ENCODE measurements at places on chromosomes 12 and 14. TPM values are rescaled to one million over a fixed set of nuclear protein-coding genes. Genes with fewer than 3 reads are reported as not detected.

The INSM2 gene
- not detected for total RNA-seq

- DNase-seq: no peak
Measured at GRCh38 chr12:4943067-4943937, 33.6 kb downstream of the KCNA1 start.

DNA sequence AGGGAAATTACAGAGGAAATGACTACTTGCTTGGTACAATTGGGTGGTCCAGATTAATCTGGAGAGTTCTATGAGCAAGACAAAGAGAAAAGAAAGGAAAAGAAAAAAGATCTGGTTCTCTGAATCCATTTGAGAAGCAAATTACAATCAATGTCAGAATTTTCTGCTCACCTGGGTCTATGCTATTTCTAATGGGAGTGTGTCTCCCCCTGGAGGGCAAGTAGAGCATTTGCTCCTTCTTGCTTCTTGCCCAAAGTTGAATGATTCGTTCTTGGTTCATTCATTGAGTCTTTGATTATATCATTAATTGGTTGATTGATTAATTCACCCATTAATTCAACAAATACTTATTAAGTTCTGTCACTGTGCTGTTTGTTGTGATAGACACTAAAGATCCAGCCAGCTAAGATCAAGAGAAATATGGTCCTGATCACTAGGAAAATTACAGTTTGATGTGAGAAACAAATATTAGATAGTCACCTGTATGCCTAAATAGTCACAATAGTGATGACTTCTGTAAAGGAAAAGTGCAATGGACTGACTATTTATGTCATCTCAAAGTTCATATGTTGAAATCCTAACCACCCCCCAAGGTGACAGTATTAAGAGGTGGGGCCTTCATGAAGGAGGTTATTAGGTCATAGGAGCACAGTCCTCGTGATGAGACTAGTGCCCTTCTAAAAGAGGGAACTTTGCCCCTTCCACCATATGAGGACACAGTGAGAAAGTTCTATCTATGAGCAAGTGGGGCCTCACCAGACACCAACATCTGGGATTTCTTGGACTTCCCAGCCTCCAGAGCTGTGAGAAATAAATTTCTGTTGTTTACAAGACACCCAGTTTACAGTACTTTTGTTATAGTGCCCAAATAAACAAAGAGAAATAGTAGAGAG is 8.0 kb upstream of the ASB8 start:
- peak; percentile 37 for DNase-seq

- DNase-seq: no peak
Measured at GRCh38 chr14:23121361-23121771, 2.3 kb upstream of the CEBPE start.

GRCh38 chr12:41409628-41410027 is 221.5 kb downstream of the PDZRN4 start:
- DNase-seq: no peak

GRCh38 chr12:41142376-41142775 is 45.7 kb upstream of the PDZRN4 start:
- no peak for DNase-seq

DNA sequence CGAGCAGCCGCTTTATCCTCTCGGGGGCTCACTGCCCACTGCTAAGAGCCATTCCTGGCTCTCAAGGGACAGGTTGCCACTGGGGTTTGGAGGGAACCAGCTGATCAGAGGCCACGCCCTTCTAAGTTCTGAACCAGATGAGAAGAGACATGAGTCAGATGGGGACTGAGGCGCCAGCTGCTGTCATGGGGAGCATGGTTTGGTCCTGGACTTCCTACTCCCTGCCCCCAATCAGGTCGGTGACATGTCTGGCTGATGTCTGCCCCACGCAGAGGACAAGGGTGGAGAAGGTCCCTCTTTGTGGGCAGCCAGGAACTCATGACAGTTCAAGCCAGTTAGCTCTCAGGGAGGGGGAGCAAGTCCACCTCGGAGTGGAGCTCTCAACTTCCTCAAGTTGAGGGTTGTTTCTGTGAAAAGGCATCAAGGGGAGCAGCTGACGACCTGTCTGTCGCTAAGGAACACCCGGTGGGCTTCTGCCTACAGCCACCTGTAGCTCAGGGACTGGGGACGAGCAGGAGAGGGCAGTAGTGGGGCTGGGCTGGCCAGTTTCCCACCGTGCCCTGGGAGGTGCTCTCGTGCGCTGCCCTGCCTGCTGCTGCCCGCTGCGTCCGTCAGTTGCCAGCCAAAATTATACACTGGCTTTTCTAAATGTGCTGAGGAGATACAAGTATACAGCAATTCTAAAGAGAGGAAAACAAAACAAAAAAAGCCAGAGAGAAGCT is 20.5 kb downstream of the PSMC1 start:
- DNase-seq: peak; percentile 70

DNA sequence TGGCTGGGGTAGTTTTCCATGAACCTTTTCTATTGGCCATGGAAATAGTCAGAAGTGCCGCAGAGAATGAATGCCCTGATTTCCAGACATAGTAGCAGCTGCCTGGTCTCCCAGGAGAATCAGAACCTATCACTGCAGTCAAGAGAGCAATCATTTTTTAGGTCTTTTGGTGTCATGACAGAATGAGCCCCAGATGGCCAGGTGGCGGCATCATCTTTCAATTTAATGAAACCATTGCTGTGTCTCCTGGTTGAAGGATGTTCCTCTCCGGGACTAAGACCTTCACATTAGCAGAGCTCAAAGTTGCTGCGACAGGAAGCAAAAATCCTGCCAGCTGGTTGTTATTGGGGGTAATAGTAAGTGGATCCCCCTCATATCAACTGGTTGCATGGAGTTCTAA is 18.8 kb downstream of the TNFAIP2 start:
- DNase-seq: no peak
